Naive thymus-derived CD8-positive, alpha-beta T cell (primary cell): ENCODE measurements at places on chromosomes 5 and 9.

DNA sequence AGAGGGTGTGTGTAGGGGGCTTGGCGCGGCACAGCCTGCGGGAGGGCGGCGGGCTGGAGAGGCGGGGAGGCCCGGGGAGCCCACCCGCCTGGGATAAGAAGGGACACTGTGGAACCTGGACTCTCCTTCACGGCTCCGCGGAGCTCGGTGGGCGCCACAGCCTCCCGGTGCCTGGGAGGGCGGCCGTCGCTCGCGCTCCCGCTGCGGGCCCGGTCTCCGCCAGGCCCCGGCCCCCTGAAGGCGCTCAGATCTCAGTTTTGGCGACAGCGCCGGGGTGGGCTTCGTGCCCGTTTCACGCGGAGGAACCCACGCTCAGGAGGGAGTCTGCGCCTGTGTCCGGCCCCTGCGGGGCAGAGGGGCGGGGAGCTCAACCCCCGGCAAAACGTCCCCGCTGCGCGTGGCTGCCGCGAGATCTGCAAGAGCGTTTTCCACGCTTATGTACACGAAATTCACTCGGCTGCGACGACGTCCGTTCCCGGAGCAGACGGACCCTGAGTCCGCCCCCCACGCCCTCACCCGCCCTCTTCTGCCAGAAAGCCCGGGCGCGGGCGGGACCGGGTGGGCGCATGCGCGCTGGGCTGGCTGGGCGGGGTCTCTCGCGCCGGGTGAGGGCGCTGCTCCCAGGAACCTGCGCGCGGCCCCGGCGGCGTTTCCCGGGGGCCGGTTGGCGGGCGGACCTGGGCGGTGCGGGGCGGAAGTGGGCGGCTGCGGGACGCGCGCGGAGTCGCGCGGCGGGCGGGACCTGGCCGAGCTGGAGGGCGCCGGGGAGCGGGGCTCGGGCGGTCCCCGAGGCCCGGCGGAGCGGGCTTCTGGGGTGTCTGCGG is at the start of gene NELFB:
TSS of gene NELFB (plus strand) at position 704 of the 824 bp plus-strand sequence.
- peak; percentile 97 for DNase-seq

- no peak for DNase-seq
Measured at GRCh38 chr9:98216391-98216790, 24.0 kb upstream of the CORO2A start.

DNA sequence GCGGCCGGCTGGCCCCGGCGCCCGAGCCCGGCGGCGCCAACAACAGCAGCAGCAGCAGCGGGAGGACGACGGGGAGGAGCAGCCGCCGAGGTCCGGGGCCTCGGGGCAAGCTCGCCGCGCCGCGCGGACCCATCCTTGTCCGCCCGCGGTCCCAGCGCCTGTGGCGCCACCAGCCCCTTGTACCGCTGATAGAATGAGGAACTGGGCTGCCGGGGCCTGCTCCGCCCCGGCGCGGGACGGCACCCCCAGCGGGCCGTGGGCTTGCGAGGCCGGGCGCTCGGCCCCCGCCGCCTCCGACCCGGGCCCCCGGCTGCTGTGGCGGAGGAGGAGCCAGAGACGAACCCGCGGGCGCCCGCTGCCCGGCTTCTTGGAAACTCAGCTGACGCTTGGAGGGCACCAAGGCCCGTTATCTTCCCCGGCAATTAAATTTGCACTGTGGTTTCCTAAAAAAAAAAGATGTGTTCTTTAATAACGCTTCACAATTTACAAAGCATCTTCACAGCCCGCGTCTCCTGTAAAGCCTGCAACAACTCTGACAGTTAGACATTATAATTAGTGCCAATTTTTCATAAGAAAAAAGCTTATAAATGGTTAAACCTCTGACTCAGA is at the start of gene ARSB:
TSS of gene ARSB (minus strand) at position 195 of the 609 bp plus-strand sequence. CDS start at position 133, 62 bp downstream.
- peak; percentile 19 for DNase-seq

- DNase-seq = no peak
Measured at GRCh38 chr5:127400539-127400938, 109.9 kb downstream of the MEGF10 start.

- no peak for DNase-seq
Measured at GRCh38 chr5:92265804-92266203, 882.7 kb upstream of the ARRDC3 start.

GRCh38 chr5:98839469-98840383 is 66.3 kb downstream of the RGMB start:
- DNase-seq = no peak

- DNase-seq = no peak
Measured at GRCh38 chr5:101067429-101067828, 164.3 kb upstream of the ST8SIA4 start.

- DNase-seq = no peak
Measured at GRCh38 chr5:93580927-93581445, at the start of gene NR2F1-AS1. TSS of gene NR2F1-AS1 (minus strand) at chr5:93581219.

DNA sequence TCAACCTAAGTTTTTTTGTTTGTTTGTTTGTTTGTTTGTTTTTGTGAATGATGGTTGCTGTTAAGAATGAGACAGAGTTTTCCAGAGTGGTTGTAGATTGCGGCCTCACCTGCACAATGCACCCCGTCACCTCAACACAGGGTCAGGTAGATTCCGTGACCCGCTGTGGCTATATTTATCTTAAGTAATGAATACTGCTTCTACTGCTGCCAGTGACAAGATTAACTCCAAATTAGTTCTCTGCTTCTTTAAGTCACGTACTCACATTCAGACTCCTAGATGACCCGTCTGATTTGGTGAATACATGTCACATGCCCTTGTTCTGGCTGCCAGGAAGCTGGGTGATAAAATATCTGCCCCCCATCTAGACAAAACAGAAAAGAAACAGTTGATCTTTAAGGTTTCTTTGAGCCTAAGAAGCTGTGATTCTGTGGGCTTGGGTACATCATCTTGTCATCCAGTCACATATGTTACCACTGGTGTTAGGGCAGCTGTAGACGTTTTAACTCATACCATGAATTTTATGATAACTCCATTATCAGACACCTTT is 52.9 kb downstream of the CFAP95 start:
- DNase-seq = no peak
